ENCODE measurements at places on chromosomes 16 and 17.

GRCh38 chr16:88084881-88085280, 133.6 kb downstream of the BANP start:
- DNase-seq = no peak

DNA sequence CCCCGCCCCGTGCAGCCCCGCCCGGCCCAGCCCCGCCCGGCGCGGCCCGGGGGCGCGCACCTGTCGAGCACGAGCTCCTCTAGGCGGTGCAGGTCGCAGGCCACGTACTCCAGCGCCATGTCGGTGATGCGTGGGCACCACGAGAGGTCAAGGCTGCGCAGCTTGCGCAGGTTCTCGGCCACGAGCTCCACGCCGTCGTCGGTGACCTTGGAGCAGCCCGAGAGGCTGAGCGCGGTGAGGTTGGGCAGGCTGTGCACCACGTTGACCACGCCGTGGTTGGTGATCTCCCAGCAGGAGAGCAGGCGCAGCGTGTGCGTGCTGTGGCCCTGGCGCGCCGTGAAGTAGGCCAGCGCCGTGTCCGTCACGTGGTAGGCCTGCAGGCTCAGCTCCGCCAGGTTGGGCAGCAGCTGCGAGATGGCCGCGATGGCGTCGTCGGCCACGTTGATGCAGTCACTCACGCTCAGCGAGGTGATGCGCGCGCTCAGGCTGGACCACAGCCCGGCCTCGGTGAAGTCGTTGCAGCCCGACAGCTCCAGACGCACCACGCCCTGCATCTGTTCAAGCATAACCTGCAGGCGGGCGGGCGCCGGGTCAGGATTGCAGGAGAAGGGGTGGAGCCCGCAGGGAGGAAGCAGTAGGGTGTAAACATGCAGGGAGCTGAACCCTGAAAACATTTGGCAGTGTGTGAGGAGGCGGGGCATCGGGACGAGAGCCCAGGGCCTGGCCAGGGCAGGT, 5.3 kb upstream of the WDR24 start:
- DNase-seq = no peak

- DNase-seq = no peak
These were observed 13.5 kb downstream of the GNAO1 start for GRCh38 chr16:56204816-56205215.

GRCh38 chr17:7846063-7846735, 8.7 kb upstream of the TMEM88 start:
- no peak for DNase-seq

DNA sequence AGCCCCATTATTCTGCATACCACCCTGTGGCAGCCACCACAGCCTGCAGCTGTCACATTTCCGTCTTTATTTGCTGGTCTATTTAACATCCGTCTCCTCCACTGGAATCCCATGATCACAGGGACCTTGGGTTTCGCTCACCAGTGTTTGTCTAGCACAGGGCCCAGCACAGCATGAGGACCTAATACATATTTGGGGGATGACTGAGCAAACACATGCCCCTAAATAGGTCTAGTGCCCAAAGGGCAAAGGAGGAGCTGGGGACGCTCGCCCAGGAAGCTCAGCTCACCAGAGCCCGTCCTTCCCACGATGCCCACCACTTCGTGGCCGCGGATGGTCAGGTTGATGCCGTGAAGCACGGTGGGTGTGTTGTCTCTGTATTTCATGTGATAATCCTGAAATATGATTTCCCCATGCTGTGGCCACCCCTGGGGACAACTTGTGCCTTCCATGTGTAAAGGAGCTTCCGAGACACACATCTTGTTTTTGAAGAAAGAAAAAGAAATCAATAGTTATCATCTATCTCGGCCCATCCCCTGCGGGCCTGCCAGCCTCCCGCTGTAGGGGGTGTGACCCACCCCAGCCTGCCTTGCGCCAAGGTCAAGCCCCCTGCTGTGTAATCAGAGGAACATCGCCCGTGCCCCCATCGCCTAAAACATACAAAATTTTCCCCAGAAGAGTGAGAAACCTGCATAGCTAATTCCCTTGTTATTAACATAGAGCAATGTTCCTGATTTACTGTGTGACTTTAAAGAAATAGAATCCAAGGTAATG, 21.0 kb upstream of the ABCC12 start:
- DNase-seq = no peak

- peak; percentile 59 for DNase-seq
These were observed 90.6 kb upstream of the CDH5 start for GRCh38 chr16:66275775-66276428.

DNA sequence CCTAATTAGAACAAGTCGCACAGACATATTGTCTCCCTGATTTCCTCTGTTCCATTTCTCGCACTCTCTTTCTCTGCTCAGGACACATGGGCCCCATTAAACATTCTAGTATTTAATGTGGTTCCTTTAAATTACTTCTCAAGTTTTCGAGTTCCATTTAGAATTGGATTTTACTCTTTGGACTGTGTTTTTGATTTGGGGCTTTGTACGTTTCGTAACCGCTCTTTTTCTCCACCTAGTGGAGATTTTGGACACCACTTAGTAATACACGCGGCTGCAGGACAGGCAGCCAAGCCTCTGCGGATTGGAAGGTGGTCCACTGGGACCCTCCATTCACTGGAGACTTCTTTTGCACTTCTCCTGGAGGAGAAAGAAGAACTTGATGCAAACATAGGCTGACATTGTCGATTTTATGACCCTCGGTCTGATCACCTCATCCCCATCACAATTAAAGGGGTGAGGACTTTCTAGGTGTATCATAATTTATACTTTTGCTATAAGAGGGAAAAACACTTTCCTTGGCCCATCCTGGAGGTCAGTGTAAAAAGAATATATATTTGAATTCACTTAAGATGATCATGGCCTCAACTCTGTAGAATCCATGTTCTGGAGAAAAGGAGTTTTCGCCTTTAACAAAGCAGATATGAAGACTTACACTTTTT, 85.7 kb downstream of the NOG start:
- DNase-seq = peak; percentile 78

DNA sequence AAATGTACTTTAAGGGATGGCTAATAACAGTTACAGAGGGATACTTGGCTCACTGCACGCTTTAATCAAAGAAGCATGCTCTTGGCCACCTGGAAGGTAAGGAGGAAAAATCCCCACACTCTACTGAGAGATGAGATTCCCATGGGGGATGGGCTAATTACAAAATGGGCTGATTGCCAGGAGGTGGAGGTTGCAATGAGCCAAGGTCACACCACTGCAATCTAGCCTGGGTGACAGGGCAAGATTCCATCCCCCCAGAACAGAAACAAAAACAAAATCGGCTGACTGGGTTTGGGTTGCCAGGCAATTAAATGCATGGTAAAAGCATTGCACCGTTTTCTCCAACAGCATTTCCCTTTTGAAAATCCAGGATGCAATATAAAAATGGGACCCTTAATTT, 18.0 kb downstream of the N4BP1 start:
- DNase-seq = no peak

DNA sequence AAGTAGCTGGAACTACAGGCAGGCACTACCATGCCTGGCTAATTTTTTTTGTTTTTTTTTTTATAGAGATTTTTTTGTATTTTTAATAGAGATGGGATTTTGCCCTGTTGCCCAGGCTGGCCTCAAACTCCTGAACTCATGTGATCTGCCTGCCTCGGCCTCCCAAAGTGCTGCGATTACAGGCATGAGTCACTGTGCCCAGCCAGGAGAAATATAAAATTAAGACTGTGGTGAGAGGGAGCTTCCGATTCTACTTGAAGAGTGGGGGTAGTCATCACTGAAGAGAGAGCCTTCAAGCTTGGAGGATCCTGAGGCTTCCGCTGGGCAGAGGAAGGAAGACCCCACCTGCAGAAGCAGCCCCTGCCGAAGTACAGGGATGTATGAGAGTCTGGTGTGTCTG, 34.4 kb upstream of the RGS9 start:
- DNase-seq = no peak

GRCh38 chr17:65066901-65067300, 10.4 kb upstream of the GNA13 start:
- DNase-seq = no peak

DNA sequence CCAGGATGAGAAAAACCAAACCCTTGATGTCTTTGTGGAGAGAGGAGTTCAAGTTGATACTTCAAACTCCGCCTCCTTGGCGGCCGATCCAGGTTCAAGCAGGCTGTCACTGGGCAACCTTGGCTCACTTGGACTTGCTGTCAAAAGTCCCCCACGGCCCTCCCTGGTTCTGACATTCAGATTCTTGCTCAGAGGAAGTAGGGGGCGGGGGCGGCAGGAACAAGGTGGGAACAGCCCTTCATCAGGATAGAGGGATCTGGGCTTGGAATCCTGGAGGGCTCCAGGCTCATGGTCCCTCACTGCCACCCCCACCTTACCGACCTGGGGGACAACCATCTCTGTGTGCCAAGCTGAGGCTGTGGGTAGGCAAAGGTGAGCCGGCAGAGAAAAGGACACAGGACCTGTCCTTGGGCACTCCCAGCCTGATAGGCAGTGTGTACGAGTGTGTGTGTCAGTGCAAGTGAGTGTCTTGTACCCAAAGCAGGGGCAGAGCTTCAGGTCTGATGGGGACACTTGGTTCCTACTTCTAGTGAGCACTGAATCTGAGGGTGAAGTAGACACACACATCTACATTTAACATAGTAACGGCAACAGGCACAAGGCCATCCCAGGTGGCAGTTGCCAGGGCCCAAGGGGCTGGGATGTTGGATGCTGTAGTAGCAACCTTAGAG, 6.6 kb upstream of the TSPOAP1 start:
- DNase-seq = no peak
